ENCODE measurements at places on chromosomes 1 and 21.

- DNase-seq = no peak
Observed at GRCh38 chr1:43526002-43526401, 4.7 kb upstream of the PTPRF start.

DNA sequence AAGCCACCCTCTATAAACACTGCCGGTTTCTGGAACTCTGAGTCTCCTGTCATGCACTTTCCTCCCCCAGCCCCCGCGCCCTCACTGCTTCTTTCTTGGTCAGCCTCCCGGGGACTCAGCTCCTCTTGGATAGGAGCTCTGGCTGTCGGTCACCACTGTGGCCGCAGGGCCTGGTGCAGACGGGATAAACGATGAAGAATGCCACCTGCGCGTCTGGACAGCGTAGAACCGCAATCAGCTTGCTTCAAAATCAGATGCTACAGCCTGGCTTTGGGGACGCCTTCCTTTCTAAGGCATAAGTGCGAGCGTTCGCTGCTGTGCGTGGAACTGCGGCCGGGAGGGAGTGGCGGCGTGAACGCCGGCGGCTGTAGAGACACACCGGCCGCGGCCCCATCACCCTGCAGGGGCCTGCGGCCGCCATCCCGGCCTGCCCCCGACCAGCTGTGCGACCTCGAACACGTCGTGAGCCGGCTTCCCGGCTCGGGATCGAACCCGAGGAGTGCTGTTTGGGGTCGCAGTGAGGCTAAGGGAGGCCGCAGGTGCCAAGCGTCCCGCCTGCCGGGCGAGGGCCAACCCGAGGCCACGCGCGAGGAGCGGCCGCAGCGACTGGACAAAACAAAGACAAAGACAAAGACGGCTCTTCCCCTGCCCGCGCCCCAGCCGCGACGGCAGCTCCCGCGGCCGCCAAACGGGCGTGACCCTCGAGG, 688 bp downstream of the PTTG1IP start:
- DNase-seq = no peak

GRCh38 chr1:169106921-169107602, 572 bp downstream of the ATP1B1 start:
- no peak for DNase-seq

- no peak for DNase-seq
Observed at GRCh38 chr21:35404247-35404646, 355.1 kb upstream of the RUNX1 start.

- no peak for DNase-seq
Observed at GRCh38 chr21:35833388-35833787, 226.9 kb downstream of the SETD4 start.

DNA sequence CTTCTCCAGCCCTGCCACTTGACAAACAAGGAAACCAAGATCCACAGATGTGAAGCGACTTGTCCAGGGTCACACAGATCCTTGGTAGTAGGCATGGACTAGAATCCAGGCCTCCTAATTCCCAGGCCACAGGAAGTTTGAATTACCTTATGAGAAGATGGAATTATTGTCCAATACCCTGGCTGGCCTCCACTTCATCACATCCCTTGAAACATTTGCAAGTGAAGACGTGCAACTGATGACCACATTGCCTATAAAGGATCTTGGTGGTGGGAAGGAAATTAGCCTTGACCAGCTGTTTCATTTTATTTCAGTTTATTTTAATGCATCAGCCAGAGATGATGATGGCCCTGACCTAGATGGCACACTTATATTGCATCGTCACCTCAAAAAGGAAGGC, 165.8 kb upstream of the CAMK1G start:
- no peak for DNase-seq

DNA sequence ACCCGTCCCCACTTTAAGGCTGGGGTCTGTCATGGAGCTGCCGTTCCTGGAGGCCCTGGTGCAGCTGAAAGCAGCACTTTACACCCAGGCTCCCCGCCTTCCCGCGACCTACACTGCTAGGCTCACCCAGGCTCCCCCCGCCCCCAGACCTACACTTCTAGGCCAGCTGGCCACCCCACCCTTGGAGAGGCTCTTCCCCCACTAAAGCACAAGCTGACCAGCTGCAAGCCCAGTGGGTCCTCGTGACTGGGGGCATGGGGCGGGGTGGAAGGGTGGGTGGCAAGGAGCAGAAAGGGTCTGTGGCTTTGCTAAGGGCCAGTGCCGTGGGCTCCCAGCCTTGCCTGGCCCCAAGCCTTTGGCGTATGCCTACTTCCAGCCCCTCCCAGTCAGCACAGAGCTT, 9.7 kb upstream of the ARHGEF16 start:
- no peak for DNase-seq

DNA sequence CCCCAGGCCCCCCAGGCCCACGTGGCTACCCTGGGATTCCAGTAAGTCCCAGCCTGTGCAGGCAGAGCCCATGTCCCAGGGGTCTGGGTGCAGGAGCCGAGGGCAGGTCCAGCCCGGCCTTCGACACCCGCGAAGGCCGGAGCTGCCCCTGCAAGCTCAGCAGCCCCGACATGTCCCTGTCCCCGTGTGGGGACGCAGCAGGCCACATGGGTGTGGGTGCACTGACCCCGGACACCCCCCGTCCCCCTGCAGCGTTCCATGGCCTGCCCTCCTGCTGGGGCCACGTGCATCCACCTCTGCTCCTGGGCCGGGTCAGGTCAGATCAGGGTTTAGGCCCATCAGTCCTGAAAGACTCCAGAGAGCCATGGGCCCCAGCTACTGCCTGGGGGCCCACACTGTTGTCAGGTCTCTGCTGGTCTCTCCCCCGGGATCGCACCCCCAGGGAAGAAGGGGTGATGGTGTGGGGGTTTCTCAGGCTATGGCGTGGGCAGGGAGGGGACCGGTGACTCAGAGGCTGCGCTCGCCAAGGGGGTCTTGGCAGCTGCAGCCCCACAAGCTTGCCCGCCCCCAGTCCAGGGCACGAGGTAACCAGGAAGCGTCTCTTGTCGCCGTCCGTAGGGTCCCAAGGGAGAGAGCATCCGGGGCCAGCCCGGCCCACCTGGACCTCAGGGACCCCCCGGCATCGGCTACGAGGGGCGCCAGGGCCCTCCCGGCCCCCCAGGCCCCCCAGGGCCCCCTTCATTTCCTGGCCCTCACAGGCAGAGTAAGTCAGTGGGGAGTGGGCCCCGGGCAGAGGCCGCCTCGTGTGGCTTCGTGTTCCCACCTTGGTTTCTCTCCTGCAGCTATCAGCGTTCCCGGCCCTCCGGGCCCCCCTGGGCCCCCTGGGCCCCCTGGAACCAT, 37.5 kb downstream of the SLC19A1 start:
- DNase-seq = no peak

- DNase-seq = no peak
Observed at GRCh38 chr1:156440654-156441437, 59.7 kb downstream of the MEF2D start.

GRCh38 chr1:227268943-227269342, 49.3 kb downstream of the CDC42BPA start:
- no peak for DNase-seq

DNA sequence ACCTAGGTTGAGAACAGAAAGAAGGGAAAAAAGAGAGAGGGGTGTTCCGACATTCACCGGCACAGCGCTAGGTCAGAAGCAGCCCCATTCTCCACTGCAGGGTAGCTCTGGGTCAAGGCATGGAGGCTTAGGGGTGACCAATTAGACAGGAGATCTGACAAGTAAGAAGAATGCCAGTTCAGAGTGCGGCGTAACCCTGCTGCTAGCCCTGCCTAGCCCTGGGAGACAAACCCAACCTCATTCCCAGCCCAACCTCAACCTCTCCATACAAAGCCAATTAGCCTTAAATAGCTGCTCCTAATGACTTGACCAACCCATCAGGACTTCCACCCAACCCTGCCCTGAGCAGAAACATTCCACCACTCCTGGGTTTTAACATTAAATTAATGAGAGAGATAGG, 3.4 kb downstream of the PRELP start:
- no peak for DNase-seq

DNA sequence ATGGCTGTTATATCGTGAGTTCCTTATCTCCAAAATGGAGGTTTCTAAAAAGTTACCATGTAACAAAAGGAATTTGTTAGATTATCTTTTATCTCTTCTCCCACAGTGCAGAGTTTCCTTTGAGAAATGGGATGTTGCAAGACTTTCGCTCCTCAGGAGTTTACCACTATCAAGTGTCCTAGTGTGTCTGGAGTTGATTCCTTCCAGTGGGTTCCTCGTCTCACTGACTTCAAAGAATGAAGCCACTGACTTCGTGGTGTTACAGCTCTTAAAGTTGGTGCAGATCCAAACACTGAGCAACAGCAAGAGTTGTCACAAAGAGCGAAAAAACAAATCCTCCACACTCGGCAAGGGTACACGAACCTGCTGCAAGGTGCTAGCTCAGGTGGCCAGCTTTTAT, 37.0 kb downstream of the SPAG17 start:
- DNase-seq = no peak

GRCh38 chr1:15994590-15995351, 9.3 kb upstream of the SRARP start:
- DNase-seq = peak; percentile 54

DNA sequence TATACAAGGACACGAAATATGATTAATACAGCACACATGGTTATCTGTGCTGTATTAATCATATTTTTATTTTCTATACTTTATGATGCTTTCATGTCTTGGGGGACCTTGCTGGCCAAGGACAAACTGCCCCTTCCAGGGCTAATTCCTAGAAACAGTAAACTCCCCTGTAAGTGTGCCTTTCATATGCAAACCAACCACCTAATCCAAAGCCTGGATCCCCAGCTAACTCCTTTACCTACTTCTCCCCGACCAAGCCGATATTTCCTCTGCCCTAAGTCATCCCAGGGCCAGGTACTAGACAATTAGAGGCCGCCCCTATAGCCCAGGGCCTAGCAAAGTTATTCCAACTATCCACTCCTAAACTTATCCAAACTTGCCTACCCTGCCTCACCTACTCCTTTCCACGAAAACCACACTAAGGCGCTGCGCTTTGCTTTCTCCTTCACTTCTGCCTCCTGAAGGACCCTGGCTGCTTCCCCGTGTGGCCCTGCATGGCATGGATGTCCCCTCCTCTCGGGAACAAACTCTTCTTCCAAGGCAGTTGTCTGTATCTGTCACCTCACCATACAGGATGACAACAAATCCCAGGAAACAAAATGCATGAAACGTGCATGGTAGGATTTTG, 10.2 kb downstream of the SH3BP5L start:
- DNase-seq = no peak

DNA sequence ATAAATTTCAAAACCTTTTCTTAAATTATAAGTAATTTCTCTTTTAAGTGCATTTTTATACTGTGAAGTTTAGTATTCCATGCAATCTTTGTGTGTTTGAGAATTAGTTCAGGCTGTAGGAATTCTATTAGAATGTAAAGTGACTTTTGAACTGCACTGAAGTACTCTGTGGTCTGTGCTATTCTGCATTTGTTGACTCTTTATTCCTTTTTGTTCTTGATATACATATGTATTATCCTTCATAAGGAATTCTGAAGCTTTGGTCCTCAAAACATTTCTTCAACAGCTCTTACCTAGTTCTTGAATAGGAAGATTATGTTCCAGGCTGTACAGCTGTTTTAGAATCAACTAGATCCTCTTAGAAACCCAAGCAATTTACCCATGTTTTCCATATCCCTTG, 158.0 kb downstream of the HS2ST1 start:
- no peak for DNase-seq

GRCh38 chr1:192747943-192748342, 60.9 kb upstream of the RGS2 start:
- DNase-seq = no peak

GRCh38 chr1:186191511-186191910, 183.5 kb downstream of the TPR start:
- no peak for DNase-seq

DNA sequence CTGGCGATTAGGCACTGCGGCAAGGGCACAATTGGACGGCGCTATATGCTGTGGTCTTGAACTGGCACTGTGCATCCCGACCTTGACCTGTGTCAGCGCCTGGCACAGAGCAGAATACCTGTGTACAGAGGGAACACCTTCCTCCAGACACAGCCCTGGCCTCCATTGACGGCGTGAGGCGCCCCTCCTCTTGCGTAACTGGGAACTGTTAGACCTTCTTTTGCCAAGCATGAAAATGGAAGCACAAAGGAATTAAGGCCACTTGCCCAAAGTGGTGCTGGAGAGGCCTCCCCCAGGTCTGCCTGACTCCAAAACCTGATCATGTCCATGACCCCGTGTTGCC, 6.8 kb upstream of the AGTRAP start:
- no peak for DNase-seq

- DNase-seq = no peak
Observed at GRCh38 chr1:58162952-58163550, 383.5 kb downstream of the OMA1 start.

DNA sequence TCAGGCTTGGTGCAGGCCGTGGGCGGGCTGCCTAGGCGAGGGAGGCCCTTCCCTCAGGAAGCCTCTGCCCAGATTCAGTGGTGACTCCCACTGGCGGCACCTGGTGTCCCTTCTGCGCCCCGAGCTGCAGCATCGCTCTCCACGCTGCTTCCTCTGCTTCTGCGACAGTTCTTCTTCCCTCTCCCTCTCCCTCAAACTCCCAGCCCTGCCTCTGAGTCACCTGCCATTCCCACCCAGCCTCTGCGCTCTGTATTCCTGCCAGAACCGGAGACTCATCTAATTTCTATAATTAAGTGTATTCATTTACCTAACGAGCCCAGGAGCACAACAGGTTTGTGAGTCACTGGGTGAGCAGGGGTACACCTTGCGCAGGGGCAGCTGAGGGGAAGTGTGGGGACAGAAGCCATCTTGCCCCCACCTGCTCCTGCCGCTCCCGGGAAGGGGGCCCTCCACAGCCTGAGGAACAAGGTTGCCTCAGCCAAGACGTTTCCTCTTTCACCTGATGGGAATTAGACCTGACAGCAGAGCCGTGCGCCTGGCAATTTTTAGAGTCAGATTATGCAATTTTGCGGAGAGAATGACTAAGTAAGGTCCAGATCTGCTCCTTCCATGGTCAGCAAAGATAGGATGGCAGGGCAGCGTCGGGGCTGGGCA, 19.4 kb downstream of the KCNC4 start:
- no peak for DNase-seq
